Stimulated activated CD4-positive, alpha-beta T cell treated with anti-CD3 and anti-CD28 coated beads, Interleukin-4, amount 100 ng/mL, for 4 hours (primary cell): ENCODE measurements at places on chromosomes 5 and 9.

- DNase-seq, result no peak
These were observed 160.3 kb upstream of the NFIL3 start for GRCh38 chr9:91583966-91584365.

- no peak for DNase-seq
These were observed 13.7 kb upstream of the ARAP3 start for GRCh38 chr5:141695627-141696215.

GRCh38 chr5:109931049-109931780, 241.5 kb downstream of the MAN2A1 start:
- no peak for DNase-seq

DNA sequence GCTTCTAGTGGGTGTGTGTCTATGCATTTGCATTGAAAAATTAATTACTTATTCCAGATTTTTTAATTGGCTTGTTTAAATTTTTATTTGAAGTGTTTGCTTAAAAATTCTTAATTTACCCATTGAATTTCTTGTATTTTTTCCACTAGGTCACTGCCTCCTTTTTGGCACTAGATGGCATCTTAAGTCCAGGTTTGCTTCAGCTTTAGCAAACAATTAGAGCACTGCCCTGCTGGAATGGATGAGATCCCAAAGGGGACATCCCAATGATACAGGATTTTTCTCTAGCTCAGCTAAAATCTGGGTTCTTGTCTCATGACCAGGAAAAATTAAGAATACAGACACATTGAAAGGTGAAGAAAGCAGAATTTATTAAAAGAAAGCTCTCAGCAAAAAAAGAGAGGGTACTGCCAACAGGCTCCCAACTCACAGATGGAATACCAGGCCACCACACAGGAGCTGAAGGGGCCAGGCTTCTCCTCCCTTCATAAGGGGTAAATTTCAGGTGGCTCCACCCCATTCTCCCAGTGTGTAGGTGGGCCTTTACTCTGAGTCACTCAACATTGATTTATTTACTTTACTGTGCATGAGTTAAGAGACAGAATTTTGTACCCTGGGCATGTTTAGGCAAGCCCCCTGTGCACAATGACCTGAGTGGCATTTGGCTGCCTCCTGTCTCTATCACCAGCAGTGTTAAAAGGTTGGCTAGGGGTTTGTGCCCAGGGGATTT, 532.4 kb downstream of the ANXA1 start:
- DNase-seq, result no peak

- DNase-seq, result no peak
These were observed 786 bp upstream of the KIF3A start for GRCh38 chr5:132737982-132738681.

- DNase-seq, result no peak
These were observed 354.1 kb upstream of the RFX3 start for GRCh38 chr9:3879726-3880505.

- no peak for DNase-seq
These were observed 580.2 kb upstream of the PTPRD start for GRCh38 chr9:11192993-11193392.

- no peak for DNase-seq
These were observed 8.2 kb upstream of the EPB41L4B start for GRCh38 chr9:109328978-109329637.

GRCh38 chr5:6705088-6705487, 8.1 kb upstream of the TENT4A start:
- no peak for DNase-seq

- no peak for DNase-seq
These were observed 30.6 kb upstream of the IL33 start for GRCh38 chr9:6184749-6185645.

DNA sequence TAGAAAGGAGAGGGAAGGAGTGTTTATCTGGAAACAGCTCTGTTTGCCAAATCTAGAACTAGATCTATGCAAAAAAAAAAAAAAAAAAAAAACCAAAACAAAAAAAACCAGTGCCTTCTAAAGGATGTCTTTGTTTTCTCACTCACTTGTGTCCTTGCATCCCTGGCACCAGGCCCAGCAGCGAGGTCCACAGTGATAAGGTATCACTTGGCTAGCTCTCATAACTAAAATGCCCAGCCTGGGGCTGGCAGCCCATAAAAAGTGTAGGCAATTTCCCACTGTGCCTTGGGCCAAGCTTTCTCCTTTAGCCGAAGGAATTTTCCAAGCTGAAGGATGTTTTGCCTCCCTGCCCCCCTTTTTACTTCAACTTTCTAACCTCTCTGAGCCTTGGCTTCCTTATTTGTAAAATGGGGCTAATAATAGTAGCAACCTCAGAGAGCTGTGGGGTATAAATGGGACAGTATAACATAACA, 20.8 kb downstream of the RGS3 start:
- DNase-seq, result no peak

- no peak for DNase-seq
These were observed 639.0 kb upstream of the ITGA1 start for GRCh38 chr5:52148679-52149078.

DNA sequence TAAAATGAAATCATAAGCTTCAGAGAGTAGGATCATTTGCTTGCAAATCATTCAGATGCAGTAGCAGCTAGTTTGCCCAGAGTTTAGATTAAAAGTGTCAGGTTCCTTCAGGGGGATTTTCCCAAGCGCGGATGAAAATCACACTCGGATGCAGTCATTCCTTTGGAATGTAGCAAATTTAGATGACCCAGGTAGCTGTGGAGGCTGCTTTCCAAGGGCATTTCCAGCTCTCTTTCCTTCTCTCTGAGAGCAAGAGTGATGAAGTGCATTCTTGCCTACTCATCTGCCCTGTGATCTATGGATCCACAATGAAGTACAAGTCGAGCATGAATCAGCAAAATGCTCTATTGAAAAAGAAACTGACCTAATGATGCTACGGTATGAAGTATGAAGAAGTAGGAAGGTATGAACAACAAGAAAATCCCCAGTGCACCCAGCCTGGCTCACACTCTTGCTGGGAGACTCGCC, 200.2 kb downstream of the PLK2 start:
- DNase-seq, result no peak

- DNase-seq, result no peak
These were observed 36.6 kb upstream of the SARDH start for GRCh38 chr9:133774799-133775198.

GRCh38 chr9:107211284-107211923, 71.7 kb upstream of the RAD23B start:
- DNase-seq, result no peak

DNA sequence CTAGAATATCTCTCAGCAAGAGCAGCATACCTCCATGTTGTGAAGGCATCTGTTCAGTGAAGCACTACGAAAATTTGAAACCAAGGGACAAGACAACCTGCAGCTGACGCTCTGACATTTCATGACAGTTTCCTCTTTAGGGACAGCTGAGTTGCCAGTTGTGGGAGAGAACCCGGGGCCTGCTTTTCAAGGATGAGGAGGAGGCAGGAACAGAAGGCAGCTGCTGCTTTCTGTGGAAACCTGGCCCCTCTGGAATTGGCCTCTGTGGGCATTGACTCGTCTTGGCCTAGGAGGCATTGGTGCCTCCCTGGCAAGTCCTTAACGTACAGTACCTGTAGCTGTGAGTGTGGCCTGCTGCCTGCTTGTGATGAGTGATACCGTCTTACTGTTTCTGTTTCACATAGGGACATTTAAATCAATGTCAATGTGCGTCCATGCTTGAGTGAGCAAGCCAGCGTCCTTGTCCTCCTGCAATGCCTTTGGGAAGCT, 21.6 kb downstream of the SLC46A2 start:
- DNase-seq, result no peak

- no peak for DNase-seq
These were observed 239.3 kb upstream of the PAPPA start for GRCh38 chr9:115914291-115914690.

- no peak for DNase-seq
These were observed 124.3 kb upstream of the SMARCA2 start for GRCh38 chr9:1890816-1891215.

DNA sequence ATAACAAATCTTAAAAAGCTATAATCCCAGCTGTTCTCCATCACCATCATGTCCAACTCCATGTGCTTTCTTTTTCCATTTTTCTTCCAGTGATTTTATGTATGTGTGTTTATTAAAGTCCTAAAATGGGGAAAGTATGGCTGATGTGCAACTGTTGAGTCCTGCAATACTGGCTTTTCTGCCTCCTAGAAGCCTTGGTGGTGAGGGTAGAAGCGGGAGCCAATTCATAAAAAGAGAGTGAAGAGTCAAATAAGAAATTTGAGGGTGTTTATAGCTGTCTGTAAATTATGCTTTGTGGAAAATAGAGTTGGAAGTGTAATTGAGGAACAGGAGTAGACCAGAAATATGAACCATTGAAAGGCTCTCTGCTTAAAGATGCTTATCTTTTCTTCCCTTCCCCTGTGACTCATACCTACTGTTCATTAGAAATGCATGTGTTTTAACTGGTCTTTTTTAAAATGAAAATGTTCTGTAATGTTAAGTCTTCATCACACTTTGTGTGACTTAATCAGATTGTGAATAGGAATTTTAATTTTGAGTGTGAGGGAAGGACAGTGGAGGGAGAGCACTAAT, 80.1 kb downstream of the ZCCHC7 start:
- no peak for DNase-seq

- no peak for DNase-seq
These were observed 103.7 kb downstream of the SIL1 start for GRCh38 chr5:139094154-139095131.

DNA sequence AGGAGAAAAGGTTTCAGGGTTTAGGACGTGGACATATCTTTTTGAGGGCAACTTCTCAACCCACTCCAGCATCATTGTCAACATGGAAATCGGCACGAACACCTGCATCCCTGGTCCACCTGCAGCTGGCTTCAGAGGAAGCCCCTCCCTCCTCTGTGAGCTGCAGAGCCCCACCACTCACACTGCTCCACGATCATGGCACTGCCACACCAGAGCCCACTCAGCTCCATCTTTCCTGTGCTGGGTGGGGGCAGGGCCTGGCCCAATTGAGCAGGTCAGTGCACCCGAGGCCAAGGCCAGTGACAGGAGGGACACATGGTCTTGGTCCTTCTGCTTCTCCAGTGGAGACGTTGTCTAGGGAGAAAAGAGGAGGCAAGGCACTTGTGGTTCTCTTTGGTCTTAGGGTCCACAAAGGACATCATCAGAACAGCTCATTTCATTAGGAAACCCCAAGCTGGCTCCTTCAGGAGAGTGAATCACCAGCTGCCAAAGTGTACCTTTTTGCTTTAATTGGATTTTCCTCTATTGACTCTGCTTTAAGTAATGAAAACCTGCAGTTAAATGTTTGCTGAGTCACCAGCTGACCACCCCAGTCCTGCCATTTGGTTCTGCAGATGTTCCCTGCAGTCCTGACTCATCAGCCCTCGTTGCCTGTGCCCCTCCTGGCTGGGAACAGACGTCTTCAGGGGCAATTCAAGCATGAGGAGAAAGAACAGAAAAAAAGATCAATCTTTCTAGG, 56.2 kb downstream of the UBE2QL1 start:
- no peak for DNase-seq

- DNase-seq, result no peak
These were observed 111.2 kb upstream of the IL12B start for GRCh38 chr5:159441441-159441840.

DNA sequence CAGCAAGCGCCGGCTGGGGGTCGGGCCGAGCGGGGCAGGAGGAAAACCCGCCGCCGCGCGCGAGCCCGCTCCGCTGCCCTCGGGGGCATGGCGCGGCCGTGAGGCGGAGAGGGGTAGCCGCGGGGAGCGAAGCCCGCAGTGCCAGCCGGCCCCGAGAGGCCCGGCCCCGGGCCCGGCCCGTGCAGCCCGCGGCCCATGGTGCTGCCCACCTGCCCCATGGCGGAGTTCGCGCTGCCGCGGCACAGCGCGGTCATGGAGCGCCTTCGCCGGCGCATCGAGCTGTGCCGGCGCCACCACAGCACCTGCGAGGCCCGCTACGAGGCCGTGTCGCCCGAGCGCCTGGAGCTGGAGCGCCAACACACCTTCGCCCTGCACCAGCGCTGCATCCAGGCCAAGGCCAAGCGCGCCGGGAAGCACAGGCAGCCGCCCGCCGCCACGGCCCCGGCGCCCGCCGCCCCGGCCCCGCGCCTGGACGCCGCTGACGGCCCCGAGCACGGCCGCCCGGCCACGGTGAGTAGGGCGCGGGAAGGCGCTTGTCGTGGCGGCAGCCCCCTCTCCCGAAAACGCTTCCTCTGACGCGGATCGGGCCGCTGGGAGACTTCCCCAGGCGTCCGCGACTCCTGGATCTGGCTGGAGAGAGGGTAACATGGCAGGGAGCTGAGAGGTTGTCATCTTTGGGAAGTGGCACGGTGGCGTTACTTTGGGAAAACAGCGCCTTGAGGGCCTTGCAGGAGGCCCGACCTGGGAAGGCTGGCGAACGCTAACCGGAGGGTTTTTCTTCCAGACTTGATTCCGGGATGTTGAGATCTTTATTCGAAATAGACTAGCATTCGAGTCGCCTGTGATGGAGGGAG, 523 bp downstream of the MAML1 start:
- peak; percentile 25 for DNase-seq

DNA sequence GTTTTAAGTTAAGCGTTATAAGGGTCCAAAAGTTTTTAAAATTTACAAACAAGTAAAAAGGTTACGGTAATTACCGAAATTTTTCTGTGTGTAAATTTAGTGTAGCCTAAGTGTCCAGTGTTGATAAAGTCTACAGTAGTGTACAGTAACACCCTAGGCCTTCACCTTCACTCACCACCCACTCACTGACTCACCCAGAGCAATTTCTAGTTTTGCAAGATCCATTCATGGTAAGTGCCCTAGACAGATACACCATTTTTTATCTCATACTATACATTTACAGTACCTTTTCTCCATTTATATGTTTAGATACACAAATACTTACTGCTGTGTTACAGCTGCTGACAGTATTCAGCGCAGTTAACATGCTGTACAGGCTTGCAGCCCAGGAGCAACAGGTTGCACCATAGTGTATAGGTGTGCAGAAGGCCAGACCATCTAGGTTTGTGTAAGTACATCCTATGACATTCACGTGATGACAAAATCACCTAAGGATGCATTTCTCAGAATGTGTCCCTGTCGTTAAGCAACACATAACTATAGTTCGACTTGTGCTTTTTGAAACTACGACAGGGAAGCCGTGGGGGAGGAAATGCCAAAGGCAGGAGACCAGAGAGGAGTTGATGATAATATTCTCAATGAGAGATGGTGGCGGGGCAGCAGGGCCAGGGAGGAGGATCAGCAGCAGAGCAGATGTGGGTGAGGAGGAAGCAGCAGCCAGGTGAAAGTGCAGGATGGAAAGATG, 48.6 kb downstream of the PSMB7 start:
- no peak for DNase-seq

DNA sequence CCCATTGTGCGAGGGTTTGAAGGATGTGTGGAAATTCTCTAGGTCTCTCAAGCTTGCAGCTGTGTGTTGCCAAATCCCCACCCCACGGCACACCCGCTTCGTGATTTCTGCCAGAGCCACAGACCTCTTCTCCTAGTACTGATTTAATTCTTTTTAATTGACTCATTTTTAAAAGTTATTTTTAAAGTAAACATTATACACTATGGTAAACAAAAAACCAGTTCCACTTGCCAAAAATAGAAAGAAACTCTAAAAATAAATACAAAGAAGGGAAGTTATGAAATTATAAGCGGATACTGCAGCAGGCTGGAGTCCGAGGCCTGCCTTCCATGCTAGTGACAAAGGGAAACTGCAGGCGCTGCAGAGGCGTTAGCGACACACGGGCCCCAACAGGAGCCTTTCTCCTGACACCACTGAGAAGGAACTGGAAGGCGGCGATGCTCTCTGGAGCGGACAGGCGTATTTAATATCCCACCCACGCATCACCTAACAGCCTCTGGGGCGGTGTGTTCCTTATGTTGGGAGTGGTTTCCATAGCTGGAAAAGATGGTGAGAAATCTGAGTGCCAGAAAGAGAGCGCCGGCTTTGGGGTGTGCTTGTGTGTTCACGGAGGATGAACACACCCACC, 122.5 kb downstream of the COL23A1 start:
- DNase-seq, result no peak

GRCh38 chr5:143349177-143349576, 54.3 kb downstream of the NR3C1 start:
- no peak for DNase-seq

- DNase-seq, result no peak
These were observed at the start of gene SVEP1 for GRCh38 chr9:110579034-110579861. TSS of gene SVEP1 (minus strand) at chr9:110579741. CDS start at chr9:110579543, 198 bp downstream.
